ENCODE measurements at places on chromosomes 3 and 15.

- no peak for DNase-seq
Measured at GRCh38 chr3:47152578-47152977, 11.3 kb downstream of the SETD2 start.

DNA sequence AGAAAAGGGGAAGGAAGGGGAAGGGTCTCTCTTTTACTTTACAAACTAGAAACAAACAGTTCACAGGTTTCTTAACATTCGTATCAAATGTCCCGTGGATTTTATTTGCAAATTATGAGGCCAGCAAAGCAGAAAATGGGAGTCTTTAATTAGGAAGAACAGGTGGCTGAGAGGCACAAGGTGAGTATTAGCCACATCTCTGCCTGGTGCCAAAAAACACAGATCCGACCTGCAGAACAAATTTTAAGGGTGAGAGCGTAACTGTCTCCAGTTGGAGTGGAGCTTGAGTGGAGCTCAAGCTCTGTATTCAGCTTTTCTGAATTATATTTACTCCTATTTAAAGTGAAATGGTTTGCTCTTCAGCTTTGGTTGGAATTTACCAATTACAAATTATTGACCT is 1004.9 kb downstream of the FHIT start:
- no peak for DNase-seq

DNA sequence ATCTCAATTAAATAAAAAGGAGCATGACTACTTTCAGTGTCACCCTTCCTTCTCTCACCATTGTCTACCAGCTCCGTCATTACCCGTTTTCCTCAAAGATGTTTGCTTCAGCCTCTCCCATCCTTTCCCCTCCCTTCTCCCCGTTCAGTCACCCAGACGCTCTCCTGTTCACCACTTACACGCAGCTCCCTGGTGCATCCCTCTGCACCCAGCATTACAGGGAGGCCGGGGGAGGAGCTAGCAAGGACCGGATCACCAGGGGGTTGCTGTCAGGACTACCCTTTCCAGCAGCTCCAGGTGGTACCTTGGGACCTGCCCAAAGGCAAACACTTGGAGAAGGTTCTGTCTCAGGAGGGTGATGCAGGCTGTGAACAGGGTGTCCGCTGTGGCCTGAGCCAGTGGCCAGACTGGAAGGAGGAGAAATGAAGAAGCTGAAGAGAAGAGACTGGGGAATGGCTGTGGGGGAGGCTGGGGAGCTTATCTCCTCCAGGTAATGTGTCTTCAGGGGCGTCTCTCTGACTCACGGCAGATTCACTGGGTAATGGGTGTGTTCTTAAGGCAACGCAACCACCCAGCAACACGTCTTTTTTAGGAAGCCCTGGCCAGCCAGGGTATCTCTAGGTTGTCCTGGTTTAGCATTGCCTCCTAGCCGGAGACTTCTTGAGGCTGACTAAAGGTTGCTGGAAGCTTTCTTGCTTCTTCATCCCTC is 21.8 kb upstream of the BDH1 start:
- no peak for DNase-seq

- no peak for DNase-seq
Measured at GRCh38 chr3:98945101-98945524, 43.6 kb upstream of the DCBLD2 start.

- no peak for DNase-seq
Measured at GRCh38 chr3:172449466-172450149, 1.4 kb upstream of the GHSR start.

- DNase-seq: no peak
Measured at GRCh38 chr3:46024131-46024530, 3.2 kb downstream of the XCR1 start.

DNA sequence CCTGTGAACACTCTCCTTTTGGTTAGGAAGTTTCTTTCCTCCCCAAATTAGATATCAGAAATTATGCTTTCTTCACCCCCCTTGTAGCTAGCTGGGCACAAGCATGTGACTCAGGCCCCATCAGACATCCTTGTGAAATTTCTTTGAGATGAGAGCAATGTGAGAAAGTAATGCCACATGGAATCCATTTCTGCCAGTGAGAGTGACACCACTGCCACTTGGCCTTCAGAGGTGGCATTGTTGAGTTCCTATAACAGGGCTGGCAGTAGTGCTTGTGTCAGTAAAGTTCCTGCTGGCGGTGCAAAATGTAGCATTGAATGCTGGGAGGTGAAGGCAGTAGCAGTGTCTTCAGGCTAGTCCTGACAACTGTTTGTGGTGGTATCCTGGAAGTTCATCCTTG is 80.7 kb upstream of the ZNF280D start:
- no peak for DNase-seq

- DNase-seq: no peak
Measured at GRCh38 chr3:142944342-142944741, 19.1 kb downstream of the PAQR9 start.

GRCh38 chr3:64432870-64433269 is 207.6 kb upstream of the PRICKLE2 start:
- DNase-seq: no peak

- DNase-seq: no peak
Measured at GRCh38 chr3:161093895-161094294, 11.3 kb downstream of the B3GALNT1 start.

- no peak for DNase-seq
Measured at GRCh38 chr3:171977860-171978259, 61.5 kb upstream of the FNDC3B start.

GRCh38 chr3:156831006-156831405 is 4.9 kb downstream of the LEKR1 start:
- DNase-seq: no peak

GRCh38 chr3:38608961-38609360 is 40.5 kb downstream of the SCN5A start:
- DNase-seq: no peak

GRCh38 chr3:105930733-105931132 is 61.9 kb upstream of the CBLB start:
- no peak for DNase-seq

GRCh38 chr3:64344721-64345207 is 119.5 kb upstream of the PRICKLE2 start:
- no peak for DNase-seq

- DNase-seq: no peak
Measured at GRCh38 chr3:109275702-109276293, 40.5 kb downstream of the DPPA2 start.

DNA sequence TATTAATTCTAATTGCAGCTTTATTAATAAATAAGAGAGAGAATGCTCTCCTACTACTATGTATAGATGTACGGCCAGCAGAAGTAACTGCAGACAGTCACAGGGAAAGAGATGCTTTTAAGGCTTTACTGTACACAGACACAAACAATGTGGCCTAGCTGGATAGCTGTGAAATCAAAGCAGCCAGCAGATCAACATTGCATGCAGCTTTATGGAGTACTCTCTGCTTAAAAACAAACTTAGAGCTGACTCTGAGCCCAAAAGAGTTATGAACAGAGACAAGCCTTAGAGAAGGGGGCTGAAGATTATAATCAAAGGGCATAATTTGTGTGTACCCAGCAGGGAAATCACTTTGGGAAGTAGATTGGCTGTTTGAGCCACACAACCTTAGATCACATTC is 47.2 kb downstream of the CADM2 start:
- DNase-seq: no peak

- DNase-seq: no peak
Measured at GRCh38 chr15:35777061-35777460, 231.1 kb upstream of the DPH6 start.

DNA sequence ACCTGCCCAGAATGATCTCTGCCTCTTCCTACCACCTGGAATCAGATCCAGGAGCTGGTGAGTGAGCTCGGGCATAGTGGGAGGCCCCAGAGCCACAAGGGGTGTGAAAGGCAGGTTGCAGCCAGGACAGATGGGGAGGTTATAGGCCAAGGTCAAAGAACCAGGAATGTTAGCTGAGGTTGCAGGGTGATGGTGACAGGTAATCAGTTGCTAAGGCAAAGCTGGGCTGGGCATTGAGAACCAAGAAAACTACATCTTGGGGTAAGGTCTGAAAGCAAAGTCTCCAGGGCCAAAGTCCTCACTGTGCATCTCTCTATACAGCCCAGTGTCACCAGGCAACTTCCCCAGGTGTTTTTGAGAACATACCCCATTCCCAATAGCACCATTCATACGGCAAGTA is 38.4 kb upstream of the SLC6A11 start:
- no peak for DNase-seq

DNA sequence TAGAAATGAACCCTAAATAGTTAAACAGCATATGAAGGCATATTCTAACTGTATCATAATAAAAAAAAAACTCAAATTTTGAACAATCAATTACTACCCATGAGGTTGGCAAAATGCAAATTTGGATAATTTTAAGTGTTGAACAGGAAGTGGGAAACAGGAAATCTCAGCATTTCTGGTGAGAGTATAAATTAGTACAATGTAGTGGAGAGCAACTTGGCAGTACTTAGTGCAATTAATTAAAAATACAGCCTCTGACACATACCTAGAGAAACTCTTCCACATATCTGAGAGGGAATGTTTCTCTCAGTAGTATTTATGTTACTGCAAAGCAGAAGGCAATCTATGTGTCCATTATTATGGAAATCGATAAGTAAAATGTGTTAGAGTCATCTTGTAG is 96.8 kb downstream of the TUSC7 start:
- DNase-seq: no peak

DNA sequence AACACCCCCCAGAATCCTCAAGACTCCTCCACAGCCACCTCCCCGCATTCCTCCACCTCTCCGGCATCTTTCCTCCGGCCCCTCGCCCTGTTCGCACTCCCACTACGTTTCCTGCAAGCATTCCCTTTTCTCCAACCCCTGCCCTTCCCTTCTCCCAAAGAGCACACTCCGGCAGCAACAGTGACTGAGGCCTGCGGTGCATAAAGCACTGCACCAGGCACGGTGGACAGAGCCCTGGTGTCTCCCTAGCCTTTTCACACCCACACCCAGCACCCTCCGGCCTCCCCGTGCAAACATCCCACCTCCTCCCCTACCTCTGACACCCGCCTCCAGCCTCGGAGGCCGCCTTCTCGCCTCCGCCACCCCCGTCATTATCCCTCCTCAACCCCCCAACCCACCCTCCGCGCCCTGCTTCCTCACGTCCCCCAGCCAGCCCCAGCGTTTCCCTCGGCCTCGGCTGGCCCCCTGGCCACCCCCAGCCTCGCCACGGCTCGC is 577 bp downstream of the ZNF148 start:
- no peak for DNase-seq

DNA sequence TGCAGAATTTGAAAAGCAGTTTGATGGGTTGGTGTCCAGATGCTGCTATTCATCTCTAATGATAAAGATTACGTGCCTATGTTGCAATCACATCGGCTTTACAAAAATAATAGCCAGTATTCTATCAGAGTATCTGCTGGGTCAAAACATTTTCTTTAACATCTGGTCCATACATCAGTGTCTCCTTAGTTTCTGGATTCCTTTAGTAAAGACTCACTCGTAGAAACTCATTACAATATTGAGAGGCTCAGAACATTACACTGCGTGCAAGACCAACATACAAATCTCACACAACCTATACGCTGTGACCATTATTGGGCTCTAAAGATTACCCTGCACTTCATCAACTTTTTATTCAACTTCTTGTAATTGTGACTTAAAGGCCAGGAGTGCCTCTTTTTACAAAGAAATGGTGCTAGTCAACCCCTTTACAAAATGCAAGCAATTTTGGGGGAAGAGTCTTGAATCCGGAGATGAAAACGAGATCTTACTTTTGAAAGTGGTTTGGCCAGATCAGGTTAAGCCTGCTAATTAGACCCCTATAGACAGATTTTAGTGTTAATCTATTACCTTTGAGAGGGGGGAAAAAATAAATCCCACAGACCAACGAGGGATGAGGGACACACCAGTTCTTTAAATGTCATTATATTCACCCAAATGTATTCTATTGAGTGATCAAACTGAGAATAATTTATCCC is 2.9 kb downstream of the TRA2B start:
- no peak for DNase-seq

GRCh38 chr3:16286751-16287543 is 21.9 kb downstream of the OXNAD1 start:
- DNase-seq: no peak

DNA sequence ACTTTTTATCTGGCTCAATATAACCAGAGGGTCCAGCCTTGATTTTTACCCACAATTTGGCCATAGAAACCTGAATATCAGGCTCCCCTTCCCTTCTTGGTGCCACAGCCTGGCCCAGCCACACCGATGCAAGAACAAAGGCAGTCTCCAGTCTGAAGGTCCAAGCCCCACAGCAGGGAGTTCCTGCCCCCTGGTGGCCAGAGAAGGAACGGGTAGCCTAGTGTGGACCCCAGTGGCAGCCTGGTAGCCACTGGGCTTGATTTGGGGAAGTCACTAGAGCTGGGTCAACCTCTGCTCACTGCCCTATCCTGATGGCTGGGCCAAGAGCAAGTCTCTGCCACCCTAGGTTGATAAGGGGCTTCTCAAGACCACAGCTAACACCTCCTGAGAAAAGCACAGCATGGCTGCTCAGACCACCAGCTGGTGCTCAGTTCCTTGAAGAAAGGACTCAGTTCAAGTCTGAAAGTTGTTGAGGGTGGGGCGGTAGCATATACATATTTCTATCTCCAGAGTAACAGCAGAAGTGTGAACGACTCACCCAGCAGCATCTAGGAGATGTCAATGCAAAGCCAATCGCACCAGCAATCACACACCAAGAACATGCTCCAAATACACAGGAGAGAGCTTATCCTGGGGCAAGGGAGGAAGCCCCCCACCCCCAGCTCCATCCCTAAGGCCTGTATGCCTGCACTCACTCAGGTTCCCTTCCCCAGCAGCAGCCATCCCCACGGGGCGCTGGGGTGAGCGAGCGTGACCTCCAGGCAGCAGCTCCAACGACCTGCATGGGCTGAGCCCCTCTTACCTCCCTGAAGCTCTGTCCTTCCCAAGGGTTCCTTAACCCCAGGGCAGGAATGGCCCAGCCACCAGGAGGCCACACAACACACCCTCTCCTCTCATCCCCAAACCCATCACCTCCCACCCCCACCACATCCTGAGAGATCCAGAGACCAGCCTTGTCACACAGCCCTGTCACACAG is 7.6 kb downstream of the PFKFB4 start:
- DNase-seq: peak; percentile 58

DNA sequence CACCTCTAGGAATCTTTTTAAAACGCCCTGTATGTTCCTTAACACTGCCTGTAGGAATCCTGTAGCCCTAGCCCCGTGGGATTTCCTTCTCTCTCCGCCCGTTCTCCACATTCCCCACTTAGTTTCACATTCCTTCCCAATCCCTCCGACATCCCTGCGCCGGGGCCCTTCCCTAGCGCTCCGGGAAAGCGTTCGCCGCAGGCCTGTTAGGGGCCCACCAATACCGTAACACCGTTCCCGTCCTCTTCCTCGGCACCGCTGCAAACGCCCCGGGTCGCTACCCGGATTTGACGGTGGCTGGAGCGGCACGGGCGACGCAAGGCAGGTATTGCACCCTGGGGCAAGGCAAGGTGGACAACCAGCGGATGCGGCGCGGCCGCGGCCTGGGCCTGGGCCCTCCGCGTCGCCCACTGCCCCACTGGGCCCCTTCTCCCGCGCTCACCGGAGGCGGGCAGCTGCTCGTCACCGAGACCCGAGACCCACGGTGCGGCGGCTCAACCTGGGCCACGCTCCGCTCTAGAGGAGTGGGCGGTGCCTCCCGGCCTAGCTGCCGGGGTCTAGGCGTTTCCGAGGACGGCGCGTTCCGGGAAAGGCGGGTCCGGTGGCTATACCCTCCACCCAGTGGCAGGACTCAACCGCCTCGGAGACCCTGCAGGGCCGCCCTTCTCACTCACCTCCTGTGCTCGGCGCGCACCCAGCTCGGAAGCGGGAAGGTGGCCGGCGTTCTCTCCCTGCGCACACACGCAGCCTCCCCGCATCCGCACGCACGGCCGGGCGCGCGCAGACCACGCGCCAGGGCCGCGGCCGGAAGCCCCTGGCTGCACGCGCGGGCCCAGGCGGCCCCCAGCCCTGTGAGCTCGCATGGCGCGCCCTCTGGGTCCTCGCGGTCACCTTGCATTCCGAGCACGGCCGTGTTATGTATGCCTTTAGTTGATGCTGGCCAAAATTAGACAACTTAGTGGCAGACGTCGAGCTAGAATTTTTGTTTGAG is at the start of gene B3GALNT1:
TSS of gene B3GALNT1 (minus strand) at position 789 of the 991 bp plus-strand sequence. CDS start 18,595 bp downstream, outside the sequence.
- DNase-seq: peak; percentile 70

Data from GM06990 (cell line).